ENCODE measurements at places on chromosomes 3 and 15.
A peak's percentile ranks its signal among the peaks of the same experiment; 100 is the strongest.

GRCh38 chr3:187027531-187028278 is 97.4 kb downstream of the ST6GAL1 start:
- DNase-seq = no peak

DNA sequence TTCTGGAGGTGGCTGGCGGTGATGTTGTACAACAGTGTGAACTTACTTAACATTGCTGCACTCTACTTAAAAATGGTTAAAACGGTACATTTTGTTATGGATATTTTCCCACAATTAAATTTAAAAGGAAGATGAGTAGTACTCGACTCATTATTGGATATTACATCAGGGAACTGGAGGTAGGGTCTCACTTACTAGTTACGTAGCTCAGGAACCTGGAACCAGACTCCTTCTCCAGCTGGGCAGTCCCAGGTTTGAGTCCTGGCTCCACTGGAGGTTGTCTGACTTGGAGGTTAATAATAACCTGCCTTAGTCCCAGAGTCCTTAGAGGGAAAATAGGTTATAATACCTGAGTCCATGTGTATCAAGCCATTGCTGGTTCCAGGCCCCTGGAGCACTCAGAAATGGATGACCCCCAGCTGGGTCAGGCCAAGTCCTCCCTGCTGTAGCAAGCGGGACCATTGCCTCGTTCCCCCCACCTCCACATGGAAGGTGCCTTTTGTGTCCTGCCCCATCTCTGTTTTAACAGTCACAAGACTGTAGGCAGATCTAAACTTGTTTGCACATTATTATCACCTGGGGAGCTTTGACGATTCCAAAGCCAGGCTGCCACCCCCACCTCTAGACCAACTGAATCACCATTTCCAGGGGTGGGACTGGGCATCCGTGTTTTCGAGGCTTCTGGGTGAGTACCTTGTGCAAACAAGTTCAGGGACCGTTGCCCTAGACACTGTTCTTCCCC is 126.6 kb downstream of the IGF1R start:
- no peak for DNase-seq

DNA sequence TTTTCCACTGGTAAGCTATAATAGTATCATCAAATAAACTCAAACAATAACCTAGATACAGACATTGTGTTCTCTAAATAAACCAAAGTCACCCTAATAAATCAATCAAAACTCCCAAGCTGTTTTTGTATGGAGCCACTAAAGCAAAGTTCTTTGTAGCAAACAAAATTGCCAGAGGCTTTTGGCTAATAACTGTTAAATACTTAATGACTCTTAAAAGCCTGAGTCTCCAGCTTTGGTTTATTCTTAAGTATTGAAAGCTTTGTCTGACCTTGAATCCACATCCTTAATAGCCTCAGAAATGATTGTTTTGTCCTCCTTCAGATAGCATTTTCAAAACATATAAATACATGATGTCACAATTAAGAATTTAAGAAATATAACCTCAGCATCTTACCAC is 725.3 kb downstream of the SI start:
- DNase-seq = no peak

DNA sequence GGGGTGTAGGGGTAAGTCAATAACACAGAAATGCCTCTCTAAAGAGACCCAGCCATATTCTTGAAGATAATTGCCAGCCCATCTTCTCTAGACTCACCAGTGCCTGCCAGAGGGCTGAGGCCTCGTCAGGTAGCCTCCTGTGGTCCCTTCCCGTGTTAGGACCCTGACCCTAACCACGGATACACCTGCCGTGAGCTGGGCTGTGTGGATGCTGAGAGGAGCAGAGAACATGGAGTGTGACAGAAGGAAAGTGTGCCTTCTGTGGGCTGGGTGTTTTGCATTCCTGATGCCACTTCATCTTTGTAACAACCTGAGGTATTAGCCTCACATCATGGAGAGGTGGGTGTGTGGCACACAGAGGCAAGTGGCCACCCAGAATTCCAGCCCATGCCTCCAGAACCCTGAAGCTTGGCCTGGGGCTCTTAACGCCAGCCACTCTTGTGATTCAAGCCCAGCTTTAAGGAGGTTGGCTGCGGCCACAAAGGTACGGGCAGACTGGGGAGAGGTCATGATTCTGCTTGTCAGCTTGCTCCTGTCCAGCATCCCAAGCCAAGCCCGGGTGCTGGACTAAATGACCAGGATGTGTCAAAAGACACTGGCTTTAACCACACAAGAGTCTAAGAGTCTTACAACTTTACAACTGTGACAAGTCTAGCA is 21.1 kb upstream of the ABTB1 start:
- DNase-seq = no peak

GRCh38 chr3:37287776-37288175 is 113.4 kb upstream of the LRRFIP2 start:
- no peak for DNase-seq

- DNase-seq = no peak
These were observed 315.2 kb downstream of the CLSTN2 start for GRCh38 chr3:140250010-140250855.

- no peak for DNase-seq
These were observed 1233.9 kb upstream of the ALCAM start for GRCh38 chr3:104132566-104133403.

- DNase-seq = no peak
These were observed 4.6 kb downstream of the SPCS1 start for GRCh38 chr3:52710512-52710911.

GRCh38 chr3:131328721-131329120 is 52.9 kb upstream of the NUDT16 start:
- DNase-seq = no peak

DNA sequence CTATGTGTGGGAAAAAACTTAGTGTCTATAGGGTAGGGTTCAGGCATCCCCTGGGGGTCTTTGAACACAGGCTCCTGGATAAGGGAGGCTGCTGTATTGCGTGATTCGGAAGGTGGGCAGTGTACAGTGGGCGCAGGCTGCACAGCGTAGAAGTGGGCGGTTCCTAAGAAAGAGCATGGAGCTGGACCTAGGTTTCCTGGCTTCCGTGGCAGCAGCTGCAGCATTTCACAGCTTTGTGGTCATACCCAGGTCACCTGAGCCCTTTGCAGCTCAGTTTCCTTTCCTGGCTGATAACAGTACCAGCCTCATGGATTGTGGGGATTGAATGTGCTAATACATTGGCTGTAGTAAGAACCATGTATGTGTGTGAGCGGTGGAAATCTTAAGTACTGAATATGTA is 22.2 kb downstream of the CFAP100 start:
- DNase-seq = no peak

DNA sequence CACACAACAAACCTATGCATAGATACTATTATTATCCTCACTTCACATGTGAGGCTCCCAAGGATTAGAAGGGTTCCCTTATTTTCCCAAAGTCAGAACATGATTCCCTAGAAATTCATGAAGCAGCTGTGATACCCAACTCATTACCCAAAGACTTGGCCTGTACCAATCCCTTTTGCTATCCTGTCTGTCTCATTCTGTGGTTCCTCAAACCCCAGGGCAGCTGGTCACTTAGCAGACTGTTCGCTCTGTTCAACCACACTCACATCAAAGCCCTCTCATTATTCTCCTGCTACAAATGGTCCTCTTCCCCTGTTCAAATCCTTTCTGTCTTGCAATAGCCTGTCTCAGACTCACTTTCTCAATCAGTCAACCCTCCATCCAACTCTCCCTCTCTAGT is 154.3 kb upstream of the TRIM42 start:
- DNase-seq = no peak

DNA sequence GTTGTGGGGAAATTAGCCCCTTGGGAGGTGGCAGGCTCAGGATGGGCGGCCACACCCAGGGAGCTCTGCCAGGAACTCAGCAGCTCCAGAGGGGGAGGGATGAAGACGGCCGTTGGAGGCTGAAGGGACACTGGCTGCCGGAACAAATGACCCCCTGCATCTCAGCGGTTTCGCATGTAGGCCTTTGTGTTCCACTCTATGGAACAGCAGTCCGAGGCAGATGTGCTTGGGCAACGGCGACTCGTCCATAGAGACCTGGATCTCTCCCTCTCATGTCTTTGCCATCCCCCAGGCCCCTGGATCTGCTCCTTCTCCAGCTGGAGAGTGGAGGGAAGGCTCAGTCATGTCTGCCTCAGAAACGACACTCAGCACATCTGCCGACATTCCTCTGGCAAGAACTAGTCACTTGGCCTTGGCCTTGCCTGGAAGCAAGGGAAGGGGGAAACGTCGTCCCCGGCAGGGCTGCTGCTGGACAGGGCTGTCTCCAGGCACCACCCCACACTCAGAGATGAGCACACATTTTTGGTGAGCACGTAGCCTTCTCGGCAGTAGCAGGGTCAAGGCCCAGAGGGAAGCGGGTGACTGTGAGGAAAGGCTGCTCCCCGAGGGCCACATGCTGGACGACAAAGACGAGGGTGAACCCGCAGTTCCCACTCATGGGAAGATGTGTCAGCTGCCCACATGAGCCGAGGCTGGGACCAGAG is 83.8 kb downstream of the ASB7 start:
- DNase-seq = no peak

- peak; percentile 37 for DNase-seq
These were observed 110.6 kb upstream of the TSPAN3 start for GRCh38 chr15:77181305-77182074.

DNA sequence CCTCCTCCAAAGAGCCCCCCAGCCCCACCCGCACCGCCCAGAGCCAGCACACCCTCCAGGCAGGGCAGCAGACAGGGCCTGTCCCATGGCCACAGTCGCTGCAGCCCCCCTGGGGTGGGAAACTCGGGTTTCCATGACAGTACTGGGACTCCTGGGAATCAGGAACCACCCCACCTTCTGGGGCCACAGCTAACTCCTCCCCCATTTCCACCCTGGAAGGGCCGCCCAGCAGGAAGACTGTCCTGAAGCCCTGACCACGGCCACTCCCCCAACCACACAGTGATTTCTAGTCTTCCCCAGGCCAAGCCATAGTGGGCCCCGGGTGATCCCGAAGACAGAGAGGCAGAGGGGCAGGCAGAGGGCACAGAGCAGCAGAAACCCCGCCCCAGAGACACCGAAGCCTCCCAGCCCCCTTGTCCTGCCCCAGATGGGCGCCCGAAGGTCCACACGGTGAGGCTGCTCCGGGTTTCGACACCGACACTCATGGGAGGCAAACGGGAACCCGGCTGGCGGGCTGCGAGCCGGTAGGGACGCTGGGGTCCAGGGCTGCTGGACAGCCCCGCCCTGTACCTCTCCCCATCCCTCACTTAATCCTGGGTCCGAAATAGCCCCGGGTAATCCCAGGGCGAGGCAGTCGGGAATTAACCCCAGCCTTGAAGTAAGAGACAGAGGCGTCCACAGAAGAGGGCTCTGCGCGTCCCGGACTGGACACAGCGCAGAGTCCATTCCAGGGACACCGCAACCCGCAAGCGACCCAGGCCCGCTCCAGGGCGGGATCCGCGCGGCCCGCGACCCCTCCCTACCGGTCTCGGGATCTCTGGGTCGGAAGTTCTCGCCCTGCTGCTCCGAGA is 138.4 kb downstream of the NUP210 start:
- DNase-seq = no peak

DNA sequence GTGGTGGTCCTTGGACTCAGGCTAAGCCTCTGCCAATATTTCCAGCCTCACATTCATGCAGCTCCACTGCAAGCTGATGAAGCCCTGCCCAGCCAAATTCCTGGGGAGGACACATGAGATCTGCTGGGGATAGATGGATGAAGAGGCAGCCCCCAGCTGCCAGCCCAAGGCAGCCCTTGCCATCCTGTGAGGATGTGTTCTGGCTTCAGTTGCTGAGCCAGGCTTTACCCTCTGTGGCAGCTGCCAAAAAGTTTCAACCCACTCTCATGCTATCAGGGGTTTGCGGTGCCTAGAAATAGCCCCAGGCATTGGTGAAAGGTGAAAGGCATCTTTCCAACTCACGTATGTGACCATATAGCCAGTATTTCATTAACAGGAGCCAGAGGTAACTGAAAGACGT is 37.6 kb downstream of the C2CD4A start:
- DNase-seq = no peak

DNA sequence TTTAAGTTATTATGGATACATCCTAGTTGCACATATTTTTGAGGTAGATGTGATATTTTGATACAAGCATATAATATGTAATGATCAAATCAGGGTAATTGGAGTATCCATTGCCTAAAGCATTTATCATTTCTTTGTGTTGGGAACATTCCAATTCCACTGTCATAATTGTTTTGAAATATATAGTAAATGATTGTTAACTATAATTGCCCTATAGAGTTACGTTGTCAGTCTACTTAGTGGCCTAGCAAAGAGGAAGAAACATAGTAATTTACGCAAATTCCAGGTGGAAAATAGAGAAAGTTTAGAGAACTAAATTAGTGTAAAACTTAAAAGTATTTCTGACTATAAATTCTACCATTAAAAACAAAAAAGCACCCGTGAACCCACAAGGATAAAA is 24.9 kb downstream of the NXPE3 start:
- no peak for DNase-seq

DNA sequence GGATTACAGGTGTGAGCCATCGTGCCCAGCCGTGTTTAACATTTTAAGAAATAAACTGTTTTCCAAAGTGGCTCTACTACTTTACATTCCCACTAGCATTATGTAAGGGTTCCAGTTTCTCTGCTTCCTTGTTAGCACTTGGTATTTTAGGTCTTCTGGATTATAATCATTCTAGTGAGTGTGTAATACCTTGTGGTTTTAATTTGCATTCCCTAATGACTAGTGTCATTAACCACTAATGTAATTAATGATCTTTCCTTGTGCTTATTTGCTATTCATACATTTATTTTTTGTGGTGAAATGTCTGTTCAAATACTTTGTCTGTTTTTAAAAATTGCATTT is 30.7 kb downstream of the ARIH2 start:
- no peak for DNase-seq

DNA sequence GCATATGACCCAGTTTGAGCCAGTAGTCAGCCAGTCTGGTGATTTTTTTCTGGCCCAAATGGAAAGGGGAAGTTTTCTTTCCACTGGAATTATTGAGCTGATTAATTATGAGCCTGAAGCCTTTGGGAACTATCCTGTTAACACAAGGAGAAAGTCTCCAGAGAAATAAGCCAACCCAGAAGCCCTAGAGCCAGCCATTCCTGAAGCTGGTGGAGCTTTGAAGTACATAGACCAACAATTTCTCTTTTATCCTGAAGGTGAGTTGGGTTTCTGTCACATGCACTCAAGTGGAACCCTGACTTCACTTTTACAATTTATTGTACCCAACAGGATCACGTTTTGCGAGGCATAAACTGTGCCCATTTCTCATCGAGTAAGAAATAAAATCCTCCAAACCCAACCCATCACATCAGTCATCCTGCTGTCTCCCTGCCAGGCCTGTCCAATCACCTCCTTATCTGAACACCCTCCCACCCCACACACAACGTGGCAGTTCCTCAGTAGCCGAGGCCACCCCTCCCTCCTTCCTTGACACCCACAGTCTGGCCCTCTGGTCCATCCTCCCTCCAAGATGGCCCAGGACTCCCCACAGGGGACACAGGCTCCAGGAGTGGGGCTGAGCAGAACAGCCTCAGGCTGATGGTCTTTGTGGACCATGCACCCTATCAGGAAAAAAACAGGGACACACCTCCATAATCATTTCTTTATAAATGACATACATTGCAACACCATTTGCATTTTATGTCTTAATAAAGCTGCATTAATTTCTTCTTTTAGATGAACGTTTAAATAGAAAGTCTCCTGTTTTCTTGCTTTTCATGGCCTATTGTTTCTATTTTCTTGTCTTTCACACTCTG is 55.7 kb upstream of the GATA2 start:
- no peak for DNase-seq

- DNase-seq = no peak
These were observed 155.5 kb downstream of the GOLIM4 start for GRCh38 chr3:167940241-167940640.

Measured in NK-92 treated with Interleukin-12 subunit alpha and Interleukin-12 subunit beta, amount 100 ng/mL, for 24 hours (cell line).